Dorsolateral prefrontal cortex (tissue), 122 donors: ENCODE measurements at places on chromosomes 5 and 9. TPM values are rescaled to one million over a fixed set of nuclear protein-coding genes. Genes with fewer than 3 reads are reported as not detected.

Gene EPB41L4B
- 30.4 TPM for total RNA-seq

Gene CA9
- total RNA-seq: not detected

Gene DPYSL3
- 69.3 TPM for total RNA-seq

Gene ZNF484
- total RNA-seq: 24.3 TPM

Gene PCDHGB6
- total RNA-seq: 8.6 TPM
